ENCODE measurements at places on chromosomes 6 and 20. TPM values are rescaled to one million over a fixed set of nuclear protein-coding genes. Genes with fewer than 3 reads are reported as not detected.

FOXF2 gene
- total RNA-seq: 31.2 TPM

RBPJL gene
- total RNA-seq: not detected

CRYBG1 gene
- 8.0 TPM for total RNA-seq

GNL1 gene
- 77.4 TPM for total RNA-seq

PACRG gene
- 0.16 TPM for total RNA-seq

ZC2HC1B gene
- not detected for total RNA-seq

OR12D3 gene
- not detected for total RNA-seq

ADGB gene
- not detected for total RNA-seq

PDE10A gene
- 1.3 TPM for total RNA-seq

MUC22 gene
- not detected for total RNA-seq

GNAS-AS1 gene
- 0.43 TPM for total RNA-seq

CYB5R4 gene
- 2.7 TPM for total RNA-seq

CRISP2 gene
- total RNA-seq: not detected

ZBTB46 gene
- 54.7 TPM for total RNA-seq

GPLD1 gene
- under 0.01 TPM for total RNA-seq

ZNF311 gene
- total RNA-seq: 1.6 TPM

SLC44A4 gene
- total RNA-seq: not detected

DLGAP4 gene
- 9.1 TPM for total RNA-seq

SLC4A11 gene
- 0.94 TPM for total RNA-seq

SLX4IP gene
- total RNA-seq: 3.9 TPM

NKAPL gene
- 2.0 TPM for total RNA-seq

OPRL1 gene
- 2.2 TPM for total RNA-seq

TMEM170B gene
- 0.32 TPM for total RNA-seq

PSMB8 gene
- total RNA-seq: 71.3 TPM

CD83 gene
- total RNA-seq: 1.9 TPM

KIFC1 gene
- total RNA-seq: 2.7 TPM

OR2W1 gene
- not detected for total RNA-seq
